Hematopoietic multipotent progenitor cell treated with erythropoietin and hydrocortisone succinate and interleukin-3 and kit ligand, for 17 days (in vitro differentiated cells): ENCODE measurements at places on chromosomes 12 and 14.

GRCh38 chr14:36439766-36440165 is 80.3 kb downstream of the NKX2-1 start:
- no peak for DNase-seq

DNA sequence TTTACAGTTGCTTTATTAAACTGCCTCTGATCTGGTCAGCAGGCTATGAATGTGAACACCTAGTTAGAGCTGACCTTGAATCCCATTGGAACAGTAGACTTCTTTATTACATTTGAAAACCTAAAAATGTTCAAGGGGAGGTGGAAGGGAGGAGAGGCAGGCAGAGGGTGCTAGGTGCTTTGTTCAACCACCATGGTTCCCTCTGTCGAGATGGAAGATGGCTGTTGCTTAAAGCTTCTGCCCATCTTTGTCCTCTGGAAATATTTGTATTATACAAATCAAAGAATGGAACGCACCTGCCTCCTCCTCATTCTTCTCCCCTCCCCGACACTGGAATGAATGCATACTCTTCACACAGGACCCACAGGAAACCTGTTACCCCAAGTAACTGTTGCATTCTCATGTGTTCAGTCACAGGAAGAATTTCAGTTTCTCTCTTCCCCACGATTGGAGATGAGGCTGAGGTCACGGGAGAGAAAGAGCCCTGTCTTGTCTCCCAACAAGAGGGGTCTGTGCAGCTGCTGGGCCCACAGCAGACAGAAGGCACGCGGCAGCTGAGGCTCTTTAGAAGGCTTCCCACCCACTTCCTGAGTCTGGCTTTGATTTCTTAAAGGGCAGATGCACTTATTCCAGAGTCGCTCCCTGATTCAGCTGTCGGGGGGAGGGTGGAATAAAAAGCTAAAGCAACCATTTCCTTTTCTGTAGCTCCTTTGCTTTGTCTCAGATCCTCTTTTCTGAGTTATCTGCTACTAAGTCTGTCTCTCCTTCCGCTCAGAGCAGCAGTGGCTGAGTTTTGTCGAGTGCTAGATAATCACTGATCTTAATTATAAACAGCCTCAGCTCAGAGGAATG is 217.9 kb upstream of the BTG1 start:
- no peak for DNase-seq

GRCh38 chr14:84253326-84253725 is 1276.6 kb upstream of the FLRT2 start:
- no peak for DNase-seq

DNA sequence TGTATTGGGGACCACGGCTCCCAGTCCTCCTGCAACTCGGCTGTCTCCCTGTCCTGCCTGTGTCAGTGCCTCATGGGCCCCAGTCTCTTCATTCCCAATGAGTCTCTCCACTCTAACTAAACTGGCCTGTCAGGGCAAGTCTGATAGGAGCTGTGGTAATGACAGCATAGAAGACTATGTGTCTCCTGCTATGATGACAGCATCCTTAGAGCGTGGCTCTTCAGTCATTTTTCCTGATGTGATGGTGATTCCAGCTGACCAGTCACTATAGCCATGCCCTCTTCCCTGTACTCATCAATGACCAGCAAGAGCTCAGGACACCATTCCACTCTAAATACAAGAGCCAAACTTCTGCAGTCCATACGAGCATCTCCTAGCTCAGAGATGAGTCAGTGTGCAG is 339.8 kb downstream of the PCNX1 start:
- DNase-seq: no peak

- no peak for DNase-seq
Observed at GRCh38 chr12:68031881-68032739, 42.9 kb downstream of the IFNG-AS1 start.

DNA sequence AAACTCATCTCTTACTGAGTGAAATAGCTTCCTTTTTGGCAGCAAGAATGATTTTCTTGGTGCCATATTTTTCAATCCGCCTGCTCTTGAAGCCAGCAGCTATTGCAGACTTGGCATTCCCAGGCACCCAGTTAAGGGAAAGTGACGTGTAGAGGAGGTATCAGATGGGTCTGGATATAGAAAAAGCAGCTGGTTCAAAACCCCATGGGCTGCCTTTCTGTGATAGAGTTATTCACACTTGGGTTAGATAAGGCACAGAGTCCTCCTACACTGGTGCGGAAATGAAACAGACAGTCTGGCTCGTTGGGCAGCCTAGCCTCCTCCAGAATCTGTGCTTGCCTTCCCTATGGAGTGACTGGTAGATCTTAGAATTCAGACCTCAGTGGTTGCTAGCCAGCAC is 62.2 kb downstream of the PTPN11 start:
- no peak for DNase-seq

GRCh38 chr14:75547552-75548250 is 25.4 kb downstream of the BATF start:
- no peak for DNase-seq

- no peak for DNase-seq
Observed at GRCh38 chr14:81982046-81982445, 448.4 kb upstream of the SEL1L start.

- DNase-seq: no peak
Observed at GRCh38 chr12:105445249-105445648, 114.8 kb downstream of the C12orf75 start.

DNA sequence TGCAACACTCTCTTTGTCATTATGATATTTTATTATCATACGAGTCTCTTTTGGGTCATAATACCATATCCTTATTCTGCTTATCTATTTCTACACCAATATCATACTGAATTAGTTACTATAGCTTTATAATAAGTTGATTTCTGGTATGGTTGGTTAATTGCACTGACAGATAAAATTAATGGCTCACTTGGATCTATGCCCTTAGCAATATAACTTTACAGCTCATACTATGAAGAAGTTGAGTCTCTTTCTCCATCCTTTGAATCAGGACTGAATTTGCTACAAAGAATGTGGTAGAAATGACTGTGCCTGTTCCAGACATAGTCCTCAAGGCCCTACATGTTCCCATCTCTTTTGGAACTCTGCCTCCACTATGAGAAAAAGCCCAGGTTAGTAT is 139.7 kb upstream of the DYRK2 start:
- DNase-seq: no peak

- DNase-seq: no peak
Observed at GRCh38 chr12:116610971-116611541, 51.9 kb downstream of the MAP1LC3B2 start.

- DNase-seq: no peak
Observed at GRCh38 chr14:94977016-94977415, 180.3 kb downstream of the DICER1 start.

- no peak for DNase-seq
Observed at GRCh38 chr14:24362241-24362960, 5.6 kb upstream of the NFATC4 start.

- no peak for DNase-seq
Observed at GRCh38 chr12:97940629-97941028, 478.0 kb downstream of the RMST start.

- no peak for DNase-seq
Observed at GRCh38 chr12:57195611-57196371, 20.8 kb upstream of the NXPH4 start.

DNA sequence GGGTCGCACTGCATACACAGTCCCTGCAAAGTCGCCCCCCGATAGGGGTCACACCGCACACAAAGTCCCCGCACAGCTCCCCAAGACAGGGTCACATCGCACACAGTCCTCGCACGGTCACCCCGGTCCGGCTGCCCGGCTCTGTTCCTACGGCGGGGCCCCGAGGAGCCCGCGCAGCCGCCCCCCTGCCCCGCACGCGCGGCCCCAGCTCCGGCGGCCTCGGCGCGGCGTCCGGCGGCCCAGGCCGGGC is 300 bp downstream of the SSH1 start:
- no peak for DNase-seq

DNA sequence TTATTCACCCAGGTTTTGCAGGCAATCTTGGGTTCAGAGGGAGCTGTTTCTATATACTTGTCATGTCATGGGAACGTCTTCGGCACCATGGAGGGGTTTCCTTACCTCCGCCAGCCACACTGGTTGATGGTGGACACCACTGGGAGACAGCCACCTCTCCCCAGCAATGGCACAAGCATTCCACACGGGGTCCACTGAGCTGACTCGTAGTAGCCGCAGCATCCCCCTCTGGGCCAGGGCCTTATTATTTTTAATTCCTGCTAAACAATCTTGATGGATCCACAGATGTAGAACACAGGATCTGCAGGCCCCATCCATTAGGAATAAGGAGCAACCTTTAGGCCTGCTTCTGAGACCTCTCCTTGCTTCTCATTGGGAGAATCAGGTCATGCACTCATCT is 132.9 kb downstream of the DICER1 start:
- DNase-seq: no peak
